ENCODE measurements at places on chromosomes 4 and X. TPM values are rescaled to one million over a fixed set of nuclear protein-coding genes. Genes with fewer than 3 reads are reported as not detected.

The LGI2 gene
- total RNA-seq, result 6.4 TPM

The CLDN22 gene
- total RNA-seq, result not detected

GRCh38 chr4:22688236-22688635 lies 4.5 kb upstream of the GBA3 start:
- DNase-seq, result no peak

DNA sequence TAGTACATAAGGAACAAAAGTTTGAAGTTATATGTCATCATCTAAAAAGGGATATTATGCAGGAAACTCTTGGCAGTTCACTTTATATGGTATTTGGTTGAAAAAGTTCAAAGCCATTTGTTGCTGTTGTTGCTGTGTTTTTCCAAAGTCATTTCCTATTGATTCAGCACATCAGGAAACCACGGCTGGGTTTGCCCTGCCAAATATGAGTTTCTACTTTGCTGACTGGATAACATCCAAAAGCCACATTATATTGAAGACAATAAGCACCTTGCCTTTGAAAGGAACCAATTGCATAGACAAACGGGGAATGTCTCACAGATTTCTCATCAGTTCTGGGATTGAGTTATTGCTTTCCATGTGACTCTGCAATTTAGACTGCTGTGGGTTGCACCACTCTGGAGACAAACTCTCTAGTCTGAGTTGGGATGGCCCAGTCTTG lies 206.1 kb downstream of the SLC39A8 start:
- no peak for DNase-seq

GRCh38 chrX:151736685-151737084 lies 2.1 kb downstream of the CNGA2 start:
- no peak for DNase-seq

GRCh38 chr4:48841045-48841827 lies 10.3 kb downstream of the OCIAD1 start:
- no peak for DNase-seq

- DNase-seq, result no peak
Observed at GRCh38 chr4:159269116-159269515, 166.2 kb downstream of the RAPGEF2 start.

DNA sequence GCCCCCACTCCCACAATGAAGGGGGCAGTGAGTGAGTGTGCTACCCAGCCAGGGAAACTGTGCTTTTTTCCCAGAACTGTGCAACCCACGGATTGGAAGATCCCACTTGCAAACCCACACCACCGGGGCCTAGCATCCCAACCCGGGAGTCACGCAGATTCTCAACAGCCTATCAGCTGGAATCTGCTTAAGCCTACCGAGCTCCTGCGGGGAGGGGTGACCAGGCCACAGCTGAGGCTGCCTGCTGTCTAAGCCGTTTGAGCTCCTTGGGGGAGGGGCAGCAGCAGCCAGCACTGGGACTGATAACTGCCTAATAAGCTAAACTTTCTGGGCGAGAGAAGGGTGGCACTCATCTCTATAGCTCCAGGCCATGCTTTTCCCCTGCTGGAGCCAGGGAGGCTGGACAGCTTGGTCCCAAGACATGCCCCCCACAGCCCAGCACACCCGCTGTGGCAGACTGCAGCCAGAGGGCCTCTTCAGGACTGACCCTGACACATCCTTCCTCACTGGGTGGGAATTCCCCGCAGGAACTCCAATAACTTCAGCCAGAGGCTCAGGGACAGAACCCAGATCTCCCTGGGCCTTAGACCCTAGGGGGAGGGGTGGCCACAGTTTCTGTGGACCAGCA lies 161.3 kb upstream of the MAGEB18 start:
- DNase-seq, result no peak

All from omental fat pad (tissue), 4 donors.